ENCODE measurements at places on chromosomes 5 and 9.

- no peak for DNase-seq
Measured at GRCh38 chr5:111392181-111392580, 120.2 kb downstream of the STARD4 start.

GRCh38 chr5:138975098-138975847, 100.1 kb upstream of the LRRTM2 start:
- DNase-seq = no peak

GRCh38 chr9:123562844-123563346, 206.9 kb downstream of the CRB2 start:
- no peak for DNase-seq

GRCh38 chr9:101369884-101370531, 14.8 kb downstream of the BAAT start:
- no peak for DNase-seq

DNA sequence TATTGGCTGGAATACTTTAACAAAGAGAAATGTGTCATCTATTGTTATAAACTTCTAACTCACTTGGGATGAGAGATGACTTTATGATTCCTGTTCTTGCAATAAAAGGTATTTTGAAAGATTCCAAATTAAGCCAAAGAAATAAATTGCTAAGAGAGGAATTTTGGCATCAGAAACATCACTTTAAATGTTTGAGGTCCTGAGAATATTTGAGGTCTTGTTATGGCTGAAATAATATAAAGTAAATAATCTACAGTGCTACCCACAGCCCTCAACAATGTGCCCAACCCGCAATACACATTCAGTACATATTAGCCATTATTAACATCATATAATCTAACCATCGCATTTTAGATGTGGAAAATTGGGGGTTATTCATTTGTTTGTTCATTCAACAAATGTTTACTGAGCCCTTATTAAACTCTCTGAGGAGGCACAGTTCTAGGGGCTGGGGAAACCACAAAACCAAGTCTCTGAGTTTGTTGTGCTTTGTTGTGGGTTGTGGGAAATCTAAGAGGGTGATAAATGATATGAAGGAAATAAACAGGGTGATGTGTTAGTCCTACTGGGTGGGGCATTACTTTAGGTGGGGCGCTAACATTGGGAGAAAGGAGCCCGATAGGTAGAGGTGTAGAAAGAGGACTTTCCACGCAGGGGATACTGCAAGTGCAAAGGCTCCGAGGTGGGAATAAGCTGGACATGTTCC, 135.2 kb upstream of the CLINT1 start:
- DNase-seq = no peak

DNA sequence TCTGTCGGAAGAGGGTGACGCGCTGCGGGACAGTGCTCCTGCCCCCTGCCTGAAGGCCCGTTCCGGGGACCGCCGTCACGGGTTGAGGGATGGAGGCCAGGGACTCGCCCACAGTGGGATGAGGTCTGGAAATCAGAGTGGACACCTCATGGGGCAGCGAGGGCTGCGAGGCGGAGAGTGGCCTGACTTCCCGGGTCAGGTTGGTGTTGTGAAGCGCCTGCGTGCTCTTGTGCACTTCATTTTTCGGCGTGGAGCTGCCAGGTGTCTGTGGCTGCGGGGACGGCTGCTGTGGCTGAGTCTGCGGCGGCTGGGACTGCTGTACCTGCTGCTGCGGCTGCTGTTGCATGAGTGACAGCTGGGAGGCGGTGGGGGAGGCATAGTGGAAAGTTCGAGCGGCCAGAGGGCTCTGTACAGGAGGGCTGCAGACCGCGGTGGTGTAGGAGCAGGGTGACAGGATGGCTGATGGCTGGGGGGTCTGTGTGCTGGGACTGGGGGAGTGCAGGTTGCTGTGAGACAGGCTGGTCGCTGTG, 434.1 kb downstream of the HCN1 start:
- DNase-seq = no peak

- DNase-seq = no peak
Measured at GRCh38 chr9:12658531-12659209, 34.5 kb upstream of the TYRP1 start.

GRCh38 chr5:138336952-138337684, 948 bp upstream of the FAM53C start:
- DNase-seq = no peak
